ENCODE measurements at places on chromosomes 11 and 22. TPM values are rescaled to one million over a fixed set of nuclear protein-coding genes. Genes with fewer than 3 reads are reported as not detected.

SMPD1 gene
- total RNA-seq, result 5.3 TPM

HIC2 gene
- total RNA-seq, result 22.8 TPM

ATP6V1E1 gene
- total RNA-seq, result 90.0 TPM

DNA sequence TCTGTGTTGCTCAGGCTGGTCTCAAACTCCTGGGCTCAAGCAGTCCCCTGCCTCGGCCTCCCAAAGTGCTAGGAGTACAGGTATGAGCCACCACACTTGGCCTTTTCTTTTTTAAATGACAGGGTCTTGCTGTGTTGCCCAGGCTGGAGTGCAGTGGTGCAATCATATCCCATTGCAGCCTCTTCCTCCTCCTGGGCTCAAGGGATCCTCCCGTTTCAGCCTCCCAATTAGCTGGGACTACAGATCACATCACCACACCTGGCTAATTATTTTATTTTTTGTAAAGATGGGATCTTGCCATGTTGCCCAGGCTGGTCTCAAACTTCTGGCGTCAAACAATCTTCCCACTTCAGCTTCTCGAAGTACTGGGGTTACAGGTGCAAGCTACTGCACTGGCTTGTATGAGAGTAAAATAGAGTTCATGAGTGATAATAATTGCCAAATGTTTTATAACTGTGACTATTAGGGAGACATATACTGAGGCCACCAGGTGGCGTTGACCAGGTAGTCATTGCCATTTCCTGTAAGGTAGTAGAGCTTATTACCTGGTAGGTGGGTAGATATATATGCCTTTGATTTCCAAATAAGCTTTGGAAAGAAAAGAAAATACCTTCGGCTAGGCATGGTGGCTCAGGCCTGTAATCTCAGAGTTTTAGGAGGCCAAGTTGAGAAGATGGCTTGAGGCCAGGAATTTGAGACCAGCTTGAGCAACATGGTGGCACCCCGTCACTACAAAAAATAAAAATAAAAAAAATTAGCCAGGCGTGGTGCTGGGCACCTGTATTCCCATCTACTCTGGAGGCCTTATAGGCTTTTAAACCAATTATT, 5.4 kb downstream of the FDX1 start:
- DNase-seq, result no peak

H19 gene
- 10.7 TPM for total RNA-seq

GRCh38 chr22:30743257-30744020, 48.8 kb downstream of the OSBP2 start:
- no peak for DNase-seq

GTSE1 gene
- 42.6 TPM for total RNA-seq

- DNase-seq, result no peak
Measured at GRCh38 chr11:43930868-43931716, 11.3 kb upstream of the C11orf96 start.

GRCh38 chr22:17994424-17995108, 29.8 kb downstream of the MICAL3 start:
- no peak for DNase-seq

DNA sequence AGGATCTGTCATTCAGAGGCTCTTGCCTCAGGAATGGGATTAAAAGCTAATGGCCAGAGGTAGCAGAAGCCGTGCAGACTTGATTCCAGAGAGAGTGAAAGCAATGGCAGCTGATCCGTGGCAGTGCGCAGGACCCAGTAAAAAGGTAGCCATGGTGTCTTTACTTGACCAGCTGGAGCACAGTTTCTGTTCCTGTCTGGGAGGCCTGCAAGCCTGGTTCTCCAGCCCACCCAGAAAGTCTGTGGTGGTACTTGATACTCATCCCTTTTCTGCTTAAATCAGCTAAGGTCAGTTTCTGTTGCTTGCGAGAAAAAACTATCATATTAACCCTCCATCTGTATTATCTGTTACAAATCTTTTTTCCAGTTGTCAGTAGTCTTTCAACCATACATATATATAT, 86.7 kb downstream of the RPS6KA4 start:
- DNase-seq, result no peak

DNA sequence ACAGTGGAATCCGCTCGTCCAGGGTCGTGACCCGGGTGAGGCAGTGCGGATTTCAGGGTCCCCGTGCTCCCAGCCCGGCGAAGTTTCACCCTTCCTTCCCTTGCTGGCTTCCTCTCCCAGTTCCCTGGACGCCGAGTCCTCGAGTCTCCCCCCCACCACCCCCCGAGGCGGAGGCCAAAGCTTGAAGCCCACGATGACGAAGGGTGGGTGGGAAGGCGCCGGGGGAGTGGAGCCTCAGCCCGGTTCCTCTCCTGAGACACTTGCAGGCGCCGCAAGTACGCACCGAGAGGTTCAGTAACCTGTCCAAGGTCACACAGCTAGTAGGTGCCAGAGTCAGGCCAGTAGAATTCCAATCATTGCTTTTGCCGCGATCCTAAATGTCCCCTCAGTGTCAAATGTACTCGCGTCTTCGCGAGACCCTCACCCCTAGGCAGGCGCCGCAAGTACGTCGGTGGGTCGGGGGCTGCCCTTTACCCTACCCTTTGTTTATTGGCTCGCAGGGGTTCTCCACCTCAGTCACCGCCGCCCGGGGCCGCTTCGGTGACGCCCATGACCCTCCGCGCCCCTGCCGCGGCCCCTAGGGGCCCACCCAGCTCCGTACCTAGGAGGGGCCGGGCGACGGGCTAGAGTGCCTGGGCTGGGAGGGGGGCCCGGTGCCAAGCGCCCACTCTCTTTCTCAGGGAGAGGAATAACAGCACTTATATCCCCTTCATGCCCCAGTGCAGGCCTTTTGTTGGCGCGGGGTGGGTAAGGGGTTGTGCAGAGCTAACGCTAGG, 5.7 kb upstream of the CHRM1 start:
- no peak for DNase-seq

DNA sequence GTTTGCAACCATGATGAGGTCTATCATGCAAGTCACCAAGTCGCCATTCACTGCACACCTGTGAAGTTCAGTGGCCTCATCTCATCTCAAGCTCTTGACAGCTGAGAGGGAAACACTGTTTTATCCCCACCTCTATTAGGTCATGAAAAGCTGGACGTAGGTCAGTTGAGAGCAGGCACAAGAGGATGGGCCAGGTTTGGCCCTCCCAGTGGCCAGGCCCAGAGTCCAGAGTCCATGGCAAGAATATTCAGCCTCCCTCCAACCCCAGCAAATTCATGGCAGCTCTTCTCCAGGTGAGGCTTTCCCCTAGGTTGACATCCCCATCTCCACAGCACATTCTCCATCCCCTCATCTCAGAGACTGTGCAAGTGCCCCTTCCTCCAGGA, 22.0 kb upstream of the ISX start:
- DNase-seq, result no peak

TNNT3 gene
- not detected for total RNA-seq

DNA sequence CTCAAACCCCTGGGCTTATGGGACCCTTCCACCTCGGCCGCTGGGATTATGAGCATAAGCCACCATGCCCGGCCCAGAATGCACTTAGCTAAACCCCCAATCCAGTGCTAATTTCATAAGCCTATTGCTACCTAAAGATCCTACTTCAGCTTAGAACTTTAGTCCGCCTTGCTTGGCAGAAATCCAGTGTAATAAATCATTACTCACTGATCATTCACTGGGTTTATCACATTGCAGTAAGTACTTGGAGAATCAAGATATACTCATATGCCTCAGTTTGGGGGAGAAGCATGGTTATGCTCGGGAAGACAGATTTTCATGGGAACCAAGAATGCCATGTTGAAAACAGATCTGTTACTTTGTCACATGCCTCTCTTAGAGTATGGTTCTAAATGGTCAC, 3.8 kb upstream of the TBRG1 start:
- no peak for DNase-seq

DNA sequence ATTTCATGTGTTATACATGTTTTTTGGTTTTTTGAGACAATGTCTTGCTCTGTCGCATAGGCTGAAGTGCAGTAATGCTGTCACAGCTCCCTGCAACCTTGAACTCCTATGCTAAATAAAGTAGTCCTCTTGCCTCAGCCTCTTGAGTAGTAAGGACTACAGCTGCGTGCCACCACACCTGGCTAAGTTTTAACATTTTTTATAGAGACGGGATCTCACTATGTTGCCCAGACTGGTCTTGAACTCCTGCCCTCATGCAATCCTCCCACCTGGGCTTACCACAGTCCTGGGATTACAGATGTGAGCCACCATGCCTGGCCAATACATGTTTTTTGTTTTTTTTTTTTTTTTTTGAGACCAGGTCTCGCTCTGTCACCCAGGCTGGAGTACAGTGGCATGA, 33.9 kb downstream of the SWAP70 start:
- DNase-seq, result no peak

DNA sequence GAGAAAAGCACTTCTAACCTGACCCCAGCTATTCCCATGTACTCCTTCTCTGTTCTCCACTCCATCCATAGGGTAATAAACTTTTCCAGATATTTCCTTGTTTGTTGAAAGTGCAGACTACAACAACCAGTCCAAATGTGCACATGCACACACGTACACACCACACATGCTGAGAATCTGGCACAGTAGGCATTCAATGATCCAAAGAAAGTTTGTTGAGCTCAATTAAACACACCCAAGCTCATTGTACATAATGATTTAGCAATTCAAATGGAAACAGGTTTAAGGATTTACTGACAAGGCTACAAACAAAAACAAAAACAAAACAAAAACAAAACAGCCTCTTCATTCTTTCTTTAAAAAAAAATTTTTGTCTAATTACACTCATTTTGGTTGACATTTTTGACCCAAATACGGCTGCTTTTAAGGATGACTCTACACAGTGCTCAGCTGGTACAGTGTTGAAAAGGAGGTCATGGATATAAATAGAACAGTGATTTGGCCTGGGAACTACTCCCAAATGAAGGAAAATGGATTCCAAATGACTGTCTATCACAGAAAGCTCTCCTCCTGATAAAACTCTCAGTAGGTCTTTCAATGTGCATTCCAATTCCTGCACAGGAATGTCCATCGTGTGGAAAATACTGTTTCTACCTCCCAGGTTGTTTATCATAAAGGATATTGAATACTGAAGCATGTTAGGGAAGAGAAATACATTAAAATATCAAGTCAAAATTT, 232.2 kb downstream of the GUCY1A2 start:
- DNase-seq, result no peak

GRCh38 chr11:12414611-12415010, 37.2 kb downstream of the PARVA start:
- no peak for DNase-seq

DNA sequence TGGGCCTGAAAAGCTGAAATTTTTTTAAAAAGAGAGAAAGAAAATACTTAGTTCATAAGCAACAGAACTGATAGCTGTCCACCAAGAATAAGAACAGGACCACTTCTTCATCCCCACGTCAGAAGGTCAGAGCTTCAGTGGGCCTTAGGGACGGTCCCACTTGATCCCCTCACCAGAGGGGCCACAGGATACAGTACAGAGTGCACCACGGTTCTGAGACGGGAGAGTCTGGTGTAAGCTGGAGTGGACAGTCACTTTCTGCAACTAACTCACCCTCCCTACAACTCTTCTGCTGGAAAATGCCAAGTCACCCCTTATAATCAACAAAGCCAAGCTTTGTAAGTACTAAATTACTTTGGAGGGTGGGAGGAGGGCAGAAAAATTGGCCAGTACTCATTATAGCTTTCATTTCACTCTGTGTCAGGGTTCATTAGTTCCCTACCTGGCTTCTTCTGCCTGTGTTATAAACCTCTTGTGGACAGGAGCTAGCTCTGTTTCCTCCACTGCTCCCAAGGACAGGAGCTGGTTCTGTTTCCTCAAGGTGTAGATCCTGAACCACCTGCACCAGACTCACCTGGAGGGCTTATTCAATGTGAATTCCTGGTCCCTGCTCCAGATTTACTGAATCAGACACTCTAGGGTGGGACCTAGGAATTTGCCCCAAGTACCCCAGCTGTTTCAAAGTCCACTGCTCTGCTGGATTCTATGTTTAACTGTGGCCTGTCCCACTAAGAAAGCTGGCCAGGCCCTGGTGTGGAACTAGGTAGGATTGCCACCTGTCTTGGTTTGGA, 39.6 kb downstream of the SCGB1A1 start:
- no peak for DNase-seq

- no peak for DNase-seq
Measured at GRCh38 chr22:44075670-44076069, 51.6 kb downstream of the PARVB start.

GGTLC3 gene
- not detected for total RNA-seq

- DNase-seq, result no peak
Measured at GRCh38 chr11:44877571-44878497, 72.8 kb downstream of the TP53I11 start.

- DNase-seq, result peak; percentile 38
Measured at GRCh38 chr11:119352857-119353260, 6.4 kb upstream of the MFRP start.

GRCh38 chr11:1706634-1707400, 9.8 kb downstream of the KRTAP5-6 start:
- peak; percentile 55 for DNase-seq

DNA sequence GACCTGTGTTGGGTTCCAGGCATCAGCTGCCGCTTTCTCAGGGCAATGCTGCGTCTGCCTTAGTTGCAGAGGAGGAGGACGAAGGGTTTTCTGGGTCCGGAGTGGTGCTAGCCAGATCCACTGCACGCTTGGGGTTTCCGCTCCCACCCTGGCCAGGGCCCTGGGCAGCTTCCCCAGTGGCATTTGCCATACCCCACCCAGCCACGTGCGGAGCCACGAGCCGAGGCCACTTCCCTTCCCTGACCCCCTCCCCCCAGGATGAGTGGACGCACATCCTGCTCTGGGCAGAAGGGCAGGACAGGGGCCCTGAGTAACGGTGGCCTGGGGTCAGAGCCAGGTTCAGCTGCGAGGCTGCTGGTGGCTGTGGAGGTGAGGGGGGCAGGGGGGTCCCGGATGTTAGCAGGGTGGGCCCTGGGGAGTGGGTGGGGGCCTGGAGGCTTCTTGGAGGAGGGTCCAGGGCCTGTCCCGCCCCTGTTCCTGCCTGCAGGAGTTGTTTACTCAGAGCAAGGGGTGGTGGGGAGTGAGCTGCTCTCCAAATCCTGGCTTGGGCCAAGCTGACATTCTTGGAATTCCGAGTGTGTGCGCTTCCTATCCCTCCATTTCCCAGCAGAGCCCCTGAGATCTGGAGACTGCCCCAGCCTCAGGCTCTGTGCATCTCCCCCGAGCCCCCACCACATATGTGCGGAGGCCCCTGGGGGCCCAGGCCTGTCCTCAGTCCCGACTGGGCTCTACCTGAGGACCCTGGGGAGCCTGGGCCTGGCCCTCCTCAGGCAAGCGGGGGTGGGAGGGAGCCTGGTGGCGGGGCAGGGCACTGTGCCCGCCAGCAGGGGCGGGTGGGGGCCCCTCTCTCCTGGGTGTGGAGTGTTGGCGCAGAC, 1.4 kb downstream of the TSPAN4 start:
- DNase-seq, result peak; percentile 96

CALCA gene
- 0.29 TPM for total RNA-seq

GRCh38 chr22:35921777-35922176, 106.8 kb downstream of the RBFOX2 start:
- DNase-seq, result peak; percentile 69

GRCh38 chr11:73280626-73281025, 8.5 kb downstream of the P2RY6 start:
- no peak for DNase-seq

DNA sequence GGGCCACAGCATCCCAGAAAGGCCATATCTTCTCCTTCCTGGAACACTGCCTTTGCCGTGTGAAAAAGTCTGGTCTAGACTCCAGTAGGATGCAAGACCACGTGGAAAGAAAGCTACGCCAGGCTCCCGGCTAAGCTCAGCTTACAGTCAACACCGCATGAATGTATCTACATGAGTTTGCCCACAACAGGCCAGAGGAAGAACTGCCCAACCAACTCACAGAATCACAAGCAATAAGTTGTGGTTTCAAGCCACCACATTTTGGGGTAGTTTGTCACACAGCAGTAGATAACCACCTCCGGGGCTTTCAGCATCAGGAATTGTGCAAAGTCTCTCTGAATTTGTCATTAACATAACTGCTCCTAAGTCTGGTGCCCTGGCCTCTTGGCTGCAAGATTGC, 27.3 kb downstream of the HSPA8 start:
- DNase-seq, result no peak

APOBEC3H gene
- 0.48 TPM for total RNA-seq
